ENCODE measurements at places on chromosomes 6 and 20.

- DNase-seq, result no peak
Observed at GRCh38 chr20:1800180-1800579, 95.0 kb upstream of the SIRPA start.

GRCh38 chr6:162108041-162108440, 619.5 kb downstream of the PRKN start:
- DNase-seq, result no peak

DNA sequence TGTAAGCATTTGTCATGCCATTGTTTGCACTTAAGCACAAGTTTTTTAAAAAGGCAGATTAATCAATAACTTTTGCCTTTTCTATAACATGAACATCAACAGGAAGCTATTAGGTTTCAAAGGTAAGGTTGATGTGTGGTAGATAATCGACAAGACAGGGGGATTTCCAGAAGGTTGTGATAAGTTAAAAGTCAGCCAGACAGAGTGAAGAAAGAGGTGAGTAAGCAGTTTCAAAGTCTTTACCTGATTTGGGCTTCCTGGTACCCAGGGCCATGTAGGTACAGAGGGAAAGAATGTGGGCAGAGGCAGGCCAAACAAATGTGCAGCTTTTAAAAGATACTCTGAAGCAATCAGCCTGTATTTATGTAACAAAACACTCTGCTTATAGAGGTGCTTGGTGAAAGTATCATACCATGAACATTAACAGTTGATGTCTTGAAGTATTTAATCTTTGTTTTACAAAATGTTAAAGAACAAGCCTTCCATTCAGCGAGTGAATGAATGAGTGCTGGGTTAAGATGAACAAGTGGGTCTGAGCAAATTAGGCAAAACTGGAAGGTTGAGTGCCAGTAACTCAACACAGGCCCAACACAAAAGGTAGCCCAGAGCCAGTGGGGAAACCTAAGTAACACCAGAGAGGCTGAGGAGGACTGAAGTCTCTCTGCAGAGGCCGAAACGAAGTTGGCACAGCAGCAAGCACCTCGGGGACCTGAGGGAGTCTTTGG, 60.2 kb downstream of the LRRC1 start:
- DNase-seq, result no peak

GRCh38 chr20:62924442-62925075, 1.7 kb downstream of the DIDO1 start:
- no peak for DNase-seq

DNA sequence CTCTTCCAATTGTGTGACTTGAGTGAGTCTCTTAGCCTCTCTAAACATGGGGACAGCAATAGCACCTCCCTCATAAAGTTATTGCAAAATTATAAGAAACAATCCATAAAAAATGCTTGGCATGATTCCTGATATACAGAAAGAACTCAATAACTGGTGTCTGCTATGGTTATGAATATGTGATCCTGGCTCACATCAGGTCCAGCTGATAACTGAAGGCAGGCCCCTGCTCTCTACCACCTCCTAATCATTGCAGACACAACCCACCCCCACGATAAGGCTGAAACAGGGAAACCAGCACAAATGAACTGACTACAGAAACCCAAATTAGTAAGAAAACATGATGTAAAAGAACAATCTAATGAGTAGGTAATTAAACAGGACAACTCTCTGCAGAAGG, 5.4 kb downstream of the TRIM15 start:
- no peak for DNase-seq

GRCh38 chr20:910132-910869, 5.8 kb downstream of the ANGPT4 start:
- DNase-seq, result no peak

- DNase-seq, result no peak
Observed at GRCh38 chr6:169251822-169252504, 1.7 kb downstream of the THBS2 start.

GRCh38 chr6:152096863-152097496, 289.5 kb downstream of the ESR1 start:
- DNase-seq, result no peak

GRCh38 chr6:158372574-158372973, 60.3 kb downstream of the TULP4 start:
- no peak for DNase-seq

GRCh38 chr6:161740486-161740885, 466.6 kb upstream of the AGPAT4 start:
- no peak for DNase-seq

DNA sequence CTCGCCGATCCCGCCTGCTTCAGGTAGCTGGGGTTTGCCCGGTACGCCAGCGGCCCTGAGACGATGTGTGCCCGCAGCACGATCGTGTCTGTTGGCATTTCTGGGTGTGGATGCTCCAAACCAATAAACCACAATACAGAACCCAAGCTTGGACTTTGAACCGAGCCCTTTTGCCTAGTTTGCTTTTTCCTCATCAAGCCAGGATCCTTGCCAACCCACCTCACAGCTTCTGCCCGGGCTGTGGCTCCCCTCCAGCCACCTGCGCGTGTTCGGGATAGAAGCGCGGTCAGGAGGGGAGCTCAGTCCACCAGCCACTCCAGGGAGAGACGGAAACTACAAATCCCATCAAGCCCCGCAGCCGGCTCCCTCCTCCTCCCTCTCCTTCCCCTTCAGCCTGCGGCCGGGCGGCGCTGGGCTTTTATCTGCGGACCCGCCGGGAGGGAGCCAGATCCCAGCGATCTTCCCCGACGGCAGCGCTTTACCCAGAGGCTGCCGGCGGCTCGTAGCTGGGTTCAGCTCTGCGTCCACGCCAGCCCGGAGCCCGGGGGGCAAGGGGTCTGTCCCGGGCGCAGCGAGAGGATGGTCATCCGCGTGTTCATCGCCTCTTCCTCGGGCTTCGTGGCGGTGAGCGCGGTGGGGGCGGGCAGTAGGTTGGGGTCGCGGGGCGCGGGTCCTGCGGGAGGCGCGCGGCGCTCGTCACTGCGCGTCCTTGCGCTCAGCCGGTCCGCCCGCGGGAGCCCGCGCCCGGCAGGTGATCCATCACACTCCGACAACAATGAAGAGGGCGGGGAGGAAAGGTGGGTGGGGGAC, at the start of gene SH3BGRL2:
TSS of gene SH3BGRL2 (plus strand) at position 447 of the 810 bp plus-strand sequence. CDS start at position 580, 133 bp downstream.
- no peak for DNase-seq

DNA sequence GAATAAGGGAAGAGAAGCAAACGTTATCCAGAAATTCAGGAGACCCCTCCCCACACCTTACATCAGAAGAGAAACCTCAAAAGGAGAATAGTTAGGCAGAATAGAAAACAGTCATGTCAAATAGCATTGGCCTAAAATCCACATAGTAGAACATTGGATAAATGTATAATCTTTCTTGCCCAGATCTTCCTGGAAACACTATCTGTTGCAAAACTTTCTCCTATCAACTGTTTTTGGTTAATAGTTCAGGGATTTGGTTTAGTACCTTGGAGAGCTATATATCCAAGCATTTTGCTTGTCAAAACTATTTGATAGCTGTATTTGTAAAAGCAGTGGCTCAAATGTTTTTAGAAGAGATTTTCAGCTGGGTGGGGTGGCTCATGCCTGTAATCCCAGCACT, 74.3 kb upstream of the PHACTR2 start:
- no peak for DNase-seq

DNA sequence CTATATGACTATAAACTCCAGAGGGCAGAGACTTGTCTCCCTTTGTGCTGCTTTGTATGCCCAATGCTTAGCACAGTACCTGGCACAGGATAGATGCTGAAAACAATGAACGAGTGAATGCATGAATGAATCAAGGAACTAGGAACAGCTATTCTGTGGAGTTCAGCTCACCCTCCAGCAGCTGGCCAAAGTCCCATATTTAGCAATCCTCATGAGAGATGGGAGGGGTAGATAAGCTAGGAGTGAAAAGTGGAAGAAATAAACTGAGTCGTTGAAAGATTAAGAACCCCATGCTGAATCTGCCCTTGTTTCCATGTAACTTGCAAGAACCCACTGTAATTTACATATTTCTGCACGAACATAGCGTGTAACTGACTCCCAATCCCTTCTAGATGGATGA, 106.5 kb downstream of the MAFB start:
- DNase-seq, result no peak

- DNase-seq, result no peak
Observed at GRCh38 chr6:124073820-124074587, 270.3 kb downstream of the NKAIN2 start.

DNA sequence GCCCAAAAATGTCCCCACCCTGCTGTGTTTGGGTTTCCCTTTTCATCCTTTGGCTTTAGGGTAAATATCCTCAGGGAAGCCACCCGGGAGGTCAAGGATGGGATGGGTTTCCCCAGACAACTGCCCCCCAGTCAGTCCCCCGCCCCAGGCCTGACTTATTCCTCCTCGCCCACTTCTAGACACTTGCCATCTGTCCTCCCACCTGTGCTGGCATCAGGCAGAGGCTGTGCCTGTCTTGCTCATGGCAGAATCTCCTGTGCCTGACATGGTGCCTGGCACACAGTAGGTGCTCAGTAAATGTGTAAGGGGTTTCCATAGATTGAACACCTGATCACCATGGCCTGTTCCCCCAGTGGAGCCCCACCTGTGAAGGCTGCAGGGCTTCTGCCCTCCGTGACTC, 141.8 kb downstream of the PHACTR3 start:
- DNase-seq, result no peak

DNA sequence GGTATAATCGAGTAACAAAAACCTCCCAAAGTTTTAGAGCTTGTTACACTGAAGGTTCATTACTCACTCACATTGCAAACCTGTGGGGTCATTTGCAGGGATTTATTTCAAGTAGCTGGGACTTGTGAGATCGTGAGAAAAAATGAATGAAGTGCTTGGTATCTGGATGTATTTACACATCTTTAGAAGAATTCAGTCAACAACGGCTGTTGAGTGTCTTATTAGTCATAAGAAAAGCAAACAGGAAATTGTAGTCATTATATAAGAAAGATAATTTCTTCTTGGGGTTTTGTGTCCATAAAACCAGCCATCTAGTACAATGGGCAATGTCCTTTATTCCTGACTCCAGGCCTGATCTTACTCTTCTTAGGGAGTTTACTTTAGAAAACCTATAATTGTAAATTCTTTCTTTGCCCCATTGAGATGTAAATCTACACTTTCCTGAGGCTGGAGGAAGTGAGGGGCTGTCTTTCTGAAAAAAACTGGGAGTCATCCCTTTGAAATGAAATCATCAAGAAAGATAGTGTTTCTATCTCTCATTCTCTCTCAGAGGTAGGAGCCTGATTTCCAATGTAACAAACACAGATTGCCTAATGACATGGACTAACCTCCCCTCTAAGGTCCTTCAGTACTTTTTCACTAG, 202.5 kb upstream of the ASCC3 start:
- DNase-seq, result no peak

- DNase-seq, result no peak
Observed at GRCh38 chr20:46915575-46916257, 21.1 kb downstream of the EYA2 start.

DNA sequence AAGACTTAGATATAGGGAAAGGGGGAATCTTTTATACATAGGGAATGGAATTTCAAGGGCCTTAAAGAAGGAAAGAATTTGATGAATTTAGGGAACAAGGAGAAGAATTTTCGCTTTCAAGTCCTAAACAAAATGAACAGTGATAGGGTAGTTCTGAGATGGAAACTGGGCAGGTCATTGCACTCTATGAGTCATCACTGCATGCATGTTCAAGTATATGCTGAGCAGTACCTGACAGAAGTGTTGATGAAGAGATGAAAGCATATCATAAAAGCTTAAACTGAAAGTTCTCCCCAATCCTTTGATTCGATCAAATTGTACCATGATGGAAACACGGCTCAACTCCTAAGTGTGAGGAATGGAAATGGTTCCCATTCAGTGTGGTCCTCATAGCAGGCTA, 271.0 kb downstream of the TSHZ2 start:
- DNase-seq, result no peak

- no peak for DNase-seq
Observed at GRCh38 chr6:106773522-106773921, 144.1 kb downstream of the QRSL1 start.

DNA sequence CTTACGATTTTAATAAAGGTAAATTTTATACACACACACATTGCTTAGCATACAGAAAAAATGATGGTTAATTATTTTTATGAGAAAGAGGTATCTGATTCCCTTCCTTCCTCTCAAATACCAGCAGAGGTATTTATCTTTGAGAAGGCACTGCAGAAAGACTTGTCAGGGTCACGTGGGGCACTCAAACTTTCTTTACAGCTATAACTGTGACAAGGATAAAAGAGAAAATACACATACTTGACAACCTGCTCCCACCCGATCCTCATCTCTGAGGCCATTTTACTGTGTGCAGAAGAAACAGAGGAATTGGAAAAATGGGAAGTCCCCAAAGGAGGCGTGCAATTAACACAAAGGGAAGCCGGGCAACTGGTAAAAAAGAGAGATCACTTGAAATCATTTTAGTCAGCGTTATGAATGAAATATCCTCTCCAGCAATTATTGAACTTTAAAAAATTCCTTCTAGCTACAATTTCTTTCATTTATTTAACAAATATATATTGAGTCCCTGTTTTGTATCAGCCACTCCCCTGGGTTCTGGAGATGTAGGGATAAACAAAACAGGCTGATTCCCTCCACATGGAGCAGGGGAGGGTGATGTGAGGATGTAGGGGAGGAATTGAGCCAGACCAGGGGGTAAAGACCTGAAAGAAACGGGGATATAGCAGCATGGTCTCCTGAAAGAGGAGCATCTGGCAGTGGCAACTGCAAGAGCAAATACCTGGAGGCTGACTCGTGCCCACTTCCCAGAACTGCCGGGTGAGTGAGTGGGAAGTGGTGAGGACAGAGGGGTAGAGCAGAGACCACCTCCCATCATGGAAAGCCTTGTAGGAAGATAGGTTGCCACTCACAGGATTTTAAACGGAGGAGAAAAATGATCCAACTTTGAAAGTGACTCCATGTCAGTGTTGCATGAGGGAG, 510.3 kb downstream of the KIF16B start:
- no peak for DNase-seq

DNA sequence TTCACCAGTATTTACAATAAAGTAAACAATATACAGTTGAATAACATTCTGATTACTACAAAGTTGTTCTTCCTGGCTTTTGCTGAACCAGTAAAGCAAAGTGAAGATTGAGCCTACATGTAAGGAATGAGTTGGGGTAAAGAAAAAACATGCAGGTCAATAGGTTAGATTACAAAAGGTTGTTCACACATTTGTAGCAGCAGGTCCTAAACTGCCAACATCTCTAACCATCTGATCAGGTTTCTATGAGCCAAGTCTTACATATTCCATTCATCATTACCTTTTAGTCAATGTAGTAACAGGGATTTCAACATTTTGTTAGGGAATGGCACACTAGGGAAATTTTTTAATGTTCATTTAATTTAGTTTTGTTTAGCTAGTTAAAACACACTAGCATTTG, 9.3 kb upstream of the CALHM6 start:
- DNase-seq, result no peak

GRCh38 chr6:113122060-113122459, 735.1 kb upstream of the MARCKS start:
- no peak for DNase-seq

DNA sequence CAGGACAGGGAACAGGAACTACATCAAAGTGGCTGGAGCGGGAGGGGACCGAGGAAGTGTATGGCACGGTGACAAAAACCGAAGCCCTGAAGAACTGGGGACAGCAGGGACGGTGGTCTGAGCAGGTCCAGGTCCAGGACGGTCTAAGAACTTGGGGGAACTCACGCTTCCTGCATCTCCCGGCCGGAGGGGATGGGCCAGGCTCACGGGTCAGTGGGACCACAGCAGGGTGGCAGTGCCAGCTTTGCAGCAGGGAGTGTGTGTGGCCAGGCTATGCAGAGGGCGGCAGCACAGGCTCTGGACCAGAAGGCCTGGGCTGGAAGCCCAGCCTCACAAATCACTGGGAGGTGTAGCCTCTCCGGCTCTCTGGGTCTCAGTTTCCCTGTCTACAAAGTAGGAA, 123.8 kb downstream of the BMP7 start:
- DNase-seq, result no peak

GRCh38 chr6:42819803-42820511, 38.1 kb downstream of the BICRAL start:
- no peak for DNase-seq

Measured in NCI-H2081 treated with DMSO at 0.1 percent for 48 hours (cell line).